Esophagus muscularis mucosa (tissue), 4 donors: ENCODE measurements at places on chromosomes 12 and 14. TPM values are rescaled to one million over a fixed set of nuclear protein-coding genes. Genes with fewer than 3 reads are reported as not detected.

- H3K27ac ChIP-seq: no peak overlapping the region
- no peak for DNase-seq
- H3K4me1 ChIP-seq: no peaks in the 10 kb centered on the region
- no peaks in the 10 kb centered on the region for H3K27me3 ChIP-seq
- H3K36me3 ChIP-seq: no peaks in the 10 kb centered on the region
These were observed 328.1 kb downstream of the ALG10 start for GRCh38 chr12:34350092-34351041.

GRCh38 chr12:22709292-22709691 lies 84.3 kb downstream of the ETNK1 start:
- H3K27ac ChIP-seq: no peak overlapping the region
- H3K4me1 ChIP-seq: peaks cover 8% of the 10 kb centered on the region
- H3K4me3 ChIP-seq: no peak overlapping the region

GRCh38 chr12:10614056-10614370 lies 604 bp upstream of the MAGOHB start:
- peak overlapping the region; percentile 72 for H3K4me3 ChIP-seq
- peaks cover 4% of the 10 kb centered on the region for H3K36me3 ChIP-seq
- no peaks in the 10 kb centered on the region for H3K4me1 ChIP-seq
- no peaks in the 10 kb centered on the region for H3K27me3 ChIP-seq
- peak overlapping the region; percentile 84 for H3K27ac ChIP-seq
- no peak for DNase-seq

DNA sequence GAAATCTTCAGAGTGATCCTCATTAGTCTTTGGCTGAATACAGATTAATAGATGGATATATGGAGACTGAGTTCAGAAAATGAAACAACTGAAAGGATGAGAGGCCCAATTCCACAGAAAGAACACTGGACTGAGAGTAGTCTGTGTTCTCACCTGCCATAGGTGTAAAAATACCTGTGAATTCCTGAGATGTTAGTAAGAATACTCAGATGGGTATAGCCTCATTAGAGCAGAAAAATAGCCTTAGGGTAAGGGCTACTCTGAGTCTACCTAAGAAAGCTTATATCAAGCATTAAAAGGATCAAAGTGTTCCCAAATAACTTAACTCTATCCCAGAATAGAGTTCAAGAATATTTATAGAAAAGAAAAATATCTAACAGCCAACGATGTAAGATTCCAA lies 1510.3 kb upstream of the SEL1L start:
- DNase-seq: no peak
- no peaks in the 10 kb centered on the region for H3K27me3 ChIP-seq
- no peak overlapping the region for H3K4me3 ChIP-seq
- H3K4me1 ChIP-seq: no peaks in the 10 kb centered on the region
- no peak overlapping the region for H3K27ac ChIP-seq

GRCh38 chr12:1195513-1195912 lies 204.5 kb downstream of the ERC1 start:
- no peaks in the 10 kb centered on the region for H3K4me1 ChIP-seq
- no peak overlapping the region for H3K4me3 ChIP-seq
- no peak overlapping the region for H3K27ac ChIP-seq
- H3K27me3 ChIP-seq: no peaks in the 10 kb centered on the region
- H3K36me3 ChIP-seq: peaks cover 36% of the 10 kb centered on the region

DNA sequence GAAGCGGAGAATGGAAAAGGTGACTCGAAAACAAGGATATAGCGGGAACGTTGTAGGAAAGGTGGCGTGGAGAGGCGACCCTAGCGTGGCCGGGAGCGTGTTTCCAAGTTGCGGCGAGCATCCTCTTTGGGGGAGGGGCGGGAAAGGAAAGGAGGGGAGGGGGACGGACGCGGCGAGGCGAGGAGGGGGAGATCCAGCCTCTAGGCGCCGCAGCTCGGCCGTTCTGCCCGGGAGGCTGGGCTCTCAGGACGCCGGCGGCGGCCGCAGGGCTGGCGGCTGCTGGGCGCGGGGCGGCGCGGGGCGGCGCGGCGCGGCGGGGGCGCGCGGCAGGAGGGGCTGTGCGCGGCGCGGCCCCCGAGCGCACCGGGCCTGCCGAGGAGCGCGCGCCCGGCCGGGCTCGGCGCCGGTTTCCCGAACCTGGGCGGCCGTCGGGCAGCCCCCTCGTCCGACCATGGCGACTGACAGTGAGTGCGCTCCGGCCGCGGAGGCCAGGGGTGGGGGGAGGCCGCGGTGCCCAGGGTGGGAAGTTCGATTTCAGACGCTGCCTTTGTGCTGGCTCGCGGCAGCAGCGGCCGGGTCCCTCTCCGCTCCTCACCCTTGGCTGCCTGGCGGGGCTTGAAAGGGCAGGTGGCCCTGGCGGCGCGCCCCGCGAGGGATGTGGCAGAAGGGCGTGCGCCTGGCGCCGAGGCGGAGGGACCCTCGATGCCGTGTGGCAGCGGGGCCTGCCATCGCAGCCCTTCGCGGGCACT lies 50.3 kb downstream of the SNAPC1 start:
- no peak for DNase-seq
- peaks cover 35% of the 10 kb centered on the region for H3K27me3 ChIP-seq
- peak within 1 kb of the TSS; percentile 62 for H3K4me3 ChIP-seq

GRCh38 chr12:126772171-126772864 lies 1494.7 kb upstream of the TMEM132C start:
- H3K4me1 ChIP-seq: no peaks in the 10 kb centered on the region
- no peak overlapping the region for H3K4me3 ChIP-seq
- H3K36me3 ChIP-seq: no peaks in the 10 kb centered on the region
- H3K27ac ChIP-seq: no peak overlapping the region

- no peaks in the 10 kb centered on the region for H3K36me3 ChIP-seq
- DNase-seq: no peak
- no peak overlapping the region for H3K4me3 ChIP-seq
- H3K27ac ChIP-seq: no peak overlapping the region
- H3K27me3 ChIP-seq: no peaks in the 10 kb centered on the region
- H3K4me1 ChIP-seq: peaks cover 28% of the 10 kb centered on the region
These were observed 170.6 kb downstream of the PRKCH start for GRCh38 chr14:61491876-61492434.

GRCh38 chr14:102592763-102593060 lies 263 bp downstream of the RCOR1 start:
- H3K27me3 ChIP-seq: no peaks in the 10 kb centered on the region
- H3K4me3 ChIP-seq: peak overlapping the region; percentile 98
- no peak for DNase-seq
- peak overlapping the region; percentile 95 for H3K27ac ChIP-seq
- H3K4me1 ChIP-seq: peaks cover 42% of the 10 kb centered on the region

DNA sequence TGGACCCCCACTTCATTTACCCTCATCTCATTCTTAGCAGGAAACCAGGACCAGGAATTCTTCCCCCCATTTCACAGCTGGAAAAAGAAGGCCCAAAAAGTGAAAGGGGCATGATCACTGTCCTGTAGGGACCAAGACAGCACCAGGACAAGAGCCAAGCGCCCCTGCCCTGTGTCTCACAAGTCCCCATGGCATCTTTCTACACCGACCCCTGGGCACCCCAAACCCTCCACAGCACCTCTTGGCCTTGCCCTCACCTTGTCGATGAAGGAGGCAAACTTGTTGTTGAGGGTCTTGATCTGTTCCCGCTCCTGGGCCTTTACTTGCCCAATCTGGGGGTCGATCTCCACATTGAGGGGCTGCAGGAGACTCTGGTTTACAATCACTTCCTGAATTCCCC lies 710 bp downstream of the KRT76 start:
- H3K27me3 ChIP-seq: no peaks in the 10 kb centered on the region
- no peak overlapping the region for H3K4me3 ChIP-seq
- no peaks in the 10 kb centered on the region for H3K36me3 ChIP-seq
- no peak overlapping the region for H3K27ac ChIP-seq

DNA sequence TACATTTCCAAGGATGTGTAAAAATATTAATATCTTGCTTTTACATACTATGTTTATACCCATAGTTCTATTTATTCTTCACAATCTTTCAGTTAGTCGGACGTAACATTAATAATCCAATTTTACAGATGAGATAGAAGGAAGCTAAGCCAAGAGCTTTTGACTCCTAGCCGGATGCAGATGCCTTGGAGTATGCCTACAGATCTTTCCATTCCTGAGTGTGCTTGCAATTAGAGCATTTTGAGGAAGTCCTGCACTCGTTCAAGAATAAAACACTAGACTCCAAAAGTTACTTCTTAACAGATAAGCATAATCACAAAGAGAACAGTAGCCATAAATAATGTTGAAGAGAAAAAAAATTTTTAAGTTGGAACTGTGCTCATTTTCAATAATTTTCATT lies 337.6 kb upstream of the CLEC14A start:
- no peaks in the 10 kb centered on the region for H3K36me3 ChIP-seq
- peaks cover 4% of the 10 kb centered on the region for H3K4me1 ChIP-seq
- H3K27me3 ChIP-seq: no peaks in the 10 kb centered on the region
- no peak overlapping the region for H3K4me3 ChIP-seq
- no peak overlapping the region for H3K27ac ChIP-seq

DNA sequence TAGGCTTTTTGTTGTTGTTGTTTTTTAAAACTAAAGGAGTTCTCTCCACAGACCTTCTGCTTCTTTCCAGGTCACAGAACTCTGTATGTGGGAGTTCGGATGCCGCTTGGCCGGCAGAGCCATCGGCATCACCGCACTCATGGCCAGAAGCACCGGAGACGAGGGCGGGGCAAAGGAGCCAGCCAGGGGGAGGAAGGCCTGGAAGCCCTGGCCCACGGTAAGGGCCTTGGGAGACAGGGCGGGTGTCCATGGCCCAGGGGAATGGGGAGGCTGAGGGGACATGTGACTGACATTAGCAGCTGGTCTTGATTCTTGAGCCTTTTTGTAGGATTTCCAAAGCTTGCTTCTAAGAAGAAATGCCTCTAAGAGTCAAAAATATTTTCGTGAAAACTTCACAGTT lies 26.2 kb downstream of the SLC4A8 start:
- DNase-seq: no peak
- no peaks in the 10 kb centered on the region for H3K27me3 ChIP-seq
- H3K4me3 ChIP-seq: no peak overlapping the region
- no peaks in the 10 kb centered on the region for H3K36me3 ChIP-seq
- no peaks in the 10 kb centered on the region for H3K4me1 ChIP-seq

DNA sequence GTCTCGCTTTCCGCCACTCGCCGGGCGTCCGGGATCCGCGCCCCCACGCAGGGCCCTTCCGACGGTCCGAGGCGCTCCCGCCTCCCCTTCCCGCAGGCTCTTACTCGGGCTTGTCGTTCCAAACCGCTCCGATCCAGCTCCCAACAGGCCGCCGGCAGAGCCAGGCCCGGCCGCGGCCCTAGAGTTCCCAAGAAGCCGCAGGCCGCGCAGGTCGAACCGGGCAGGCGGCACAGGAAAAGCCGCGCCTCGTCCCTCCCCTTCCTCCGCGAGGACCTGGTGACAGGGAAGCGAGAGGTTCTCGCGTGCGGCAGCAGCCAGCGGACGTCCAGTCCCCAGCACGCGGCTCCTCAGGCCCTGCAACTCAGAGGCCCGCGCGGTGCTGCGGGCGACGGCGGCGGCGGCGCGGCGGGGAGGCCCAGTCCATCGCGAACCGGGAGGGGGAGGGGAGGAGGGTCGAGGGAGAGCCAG lies 272 bp downstream of the HECTD1 start:
- H3K27ac ChIP-seq: peak overlapping the region; percentile 100
- no peaks in the 10 kb centered on the region for H3K27me3 ChIP-seq
- peak; percentile 96 for DNase-seq

- DNase-seq: no peak
- no peaks in the 10 kb centered on the region for H3K27me3 ChIP-seq
- H3K36me3 ChIP-seq: peaks cover 85% of the 10 kb centered on the region
- H3K27ac ChIP-seq: no peak overlapping the region
- no peak overlapping the region for H3K4me3 ChIP-seq
These were observed 20.5 kb downstream of the SARNP start for GRCh38 chr12:55797068-55797467.

DNA sequence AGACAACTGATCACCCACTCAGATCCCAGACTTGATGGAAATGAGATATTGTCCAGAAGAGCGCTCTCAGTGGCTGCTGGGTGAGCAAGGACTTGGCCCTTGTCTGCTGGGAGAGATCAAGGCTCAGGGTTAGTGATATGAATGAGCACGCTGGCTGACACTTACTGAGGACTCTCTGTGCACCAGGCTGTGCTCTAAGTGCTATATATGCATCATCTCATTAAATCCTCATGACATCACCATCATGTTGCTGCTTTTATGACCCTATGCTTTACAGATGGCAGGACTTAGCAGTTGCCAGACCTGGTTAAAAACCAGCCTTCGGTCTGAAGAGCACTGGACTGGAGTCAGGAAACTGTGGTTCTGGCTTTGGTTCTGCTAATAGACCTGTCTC lies 260.9 kb downstream of the VRK1 start:
- no peaks in the 10 kb centered on the region for H3K27me3 ChIP-seq
- H3K4me1 ChIP-seq: no peaks in the 10 kb centered on the region
- DNase-seq: no peak
- no peaks in the 10 kb centered on the region for H3K36me3 ChIP-seq
- no peak overlapping the region for H3K27ac ChIP-seq

- H3K27ac ChIP-seq: no peak overlapping the region
- H3K4me3 ChIP-seq: no peak overlapping the region
- DNase-seq: no peak
- H3K27me3 ChIP-seq: no peaks in the 10 kb centered on the region
These were observed 33.5 kb upstream of the DICER1 start for GRCh38 chr14:95190857-95191256.

DNA sequence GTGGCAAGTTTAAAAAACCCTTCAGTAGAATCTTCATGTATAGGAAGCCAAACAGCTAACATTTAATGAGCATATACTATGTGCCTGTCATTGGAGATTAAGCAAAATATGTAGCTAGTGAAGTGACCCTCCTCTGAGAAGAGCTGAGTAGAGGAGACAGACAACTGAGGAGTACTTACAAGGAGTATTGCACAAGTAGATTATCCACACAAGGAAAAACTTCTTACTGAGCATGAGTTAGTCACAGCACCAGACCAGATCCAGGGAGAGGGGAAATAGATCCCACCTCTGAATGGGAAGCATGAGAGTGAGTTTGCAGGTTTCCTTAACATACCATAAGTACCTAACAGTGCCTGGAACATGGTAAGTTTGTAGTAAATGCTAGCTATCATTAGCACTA lies 33.0 kb downstream of the FRMD6 start:
- no peaks in the 10 kb centered on the region for H3K36me3 ChIP-seq
- no peaks in the 10 kb centered on the region for H3K4me1 ChIP-seq
- H3K27me3 ChIP-seq: no peaks in the 10 kb centered on the region

DNA sequence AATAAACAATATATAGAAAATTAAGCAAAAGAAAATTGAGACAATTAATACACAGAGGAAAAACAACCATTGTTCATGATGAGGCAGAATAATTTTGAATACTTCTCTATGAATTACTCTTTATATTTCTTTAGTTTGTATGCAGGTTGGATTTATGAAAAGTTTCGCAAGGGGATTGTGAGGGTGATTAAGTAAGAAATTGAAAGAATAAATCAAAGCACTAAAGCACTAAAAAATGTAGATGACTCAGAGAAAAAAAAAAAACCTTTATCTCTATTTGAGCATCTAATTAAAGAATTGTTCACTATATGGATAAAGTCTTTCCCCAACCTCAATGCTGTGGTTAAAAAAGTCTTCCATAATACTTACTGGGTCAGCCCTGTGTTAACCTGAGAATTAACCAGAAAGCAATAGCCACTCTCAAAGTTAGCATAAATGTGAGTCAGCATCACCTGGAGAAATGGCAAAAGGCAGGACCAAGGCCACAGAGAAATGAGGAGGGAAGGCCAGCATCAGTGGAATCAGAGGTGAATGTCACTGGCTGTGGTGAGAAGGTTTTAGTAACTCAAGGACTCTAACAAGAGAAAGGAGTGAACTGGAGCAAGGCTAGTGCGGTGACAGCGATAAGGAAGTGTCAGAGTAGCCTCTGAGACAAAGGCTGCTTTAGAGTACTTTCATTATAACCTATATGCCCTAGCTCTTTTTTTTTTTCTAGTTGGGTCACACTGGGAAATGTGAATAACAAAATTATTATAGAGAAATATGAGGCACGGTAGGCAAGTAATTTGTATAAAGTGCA lies 310.4 kb downstream of the KCNC2 start:
- no peak for DNase-seq
- H3K4me3 ChIP-seq: no peak overlapping the region

ACOT6 gene
- not detected for total RNA-seq

OR11G2 gene
- not detected for total RNA-seq

OTX2 gene
- total RNA-seq: not detected

FOXN4 gene
- total RNA-seq: not detected

KRT85 gene
- total RNA-seq: not detected

ORAI1 gene
- 17.0 TPM for total RNA-seq
